ENCODE measurements at places on chromosomes 2 and 18. TPM values are rescaled to one million over a fixed set of nuclear protein-coding genes. Genes with fewer than 3 reads are reported as not detected.

The RAB17 gene
- total RNA-seq, result 52.2 TPM

The C18orf54 gene
- 10.5 TPM for total RNA-seq

The GULP1 gene
- total RNA-seq, result 23.1 TPM

The CEP192 gene
- total RNA-seq, result 32.6 TPM

The CD226 gene
- total RNA-seq, result 0.69 TPM

The TCF23 gene
- total RNA-seq, result not detected

The C2orf74 gene
- 16.8 TPM for total RNA-seq

The DPP4 gene
- 23.3 TPM for total RNA-seq

The ANKRD36C gene
- 17.6 TPM for total RNA-seq

The OR6B2 gene
- total RNA-seq, result not detected

The EFR3B gene
- 4.6 TPM for total RNA-seq

The RND3 gene
- total RNA-seq, result 145 TPM

The SAG gene
- not detected for total RNA-seq

The DSC2 gene
- 4.8 TPM for total RNA-seq

The VWC2L gene
- not detected for total RNA-seq

The LRATD1 gene
- 35.4 TPM for total RNA-seq

The MC5R gene
- not detected for total RNA-seq

The SLC16A14 gene
- 12.4 TPM for total RNA-seq

The GDF7 gene
- not detected for total RNA-seq

The SLC4A5 gene
- total RNA-seq, result 0.40 TPM

The C2orf72 gene
- 0.40 TPM for total RNA-seq

The SS18 gene
- 70.1 TPM for total RNA-seq

The CCDC148 gene
- 0.46 TPM for total RNA-seq

The SCYGR3 gene
- not detected for total RNA-seq

The TEKT4 gene
- not detected for total RNA-seq

The PROC gene
- 0.58 TPM for total RNA-seq

The CD207 gene
- not detected for total RNA-seq

The KCNS3 gene
- 7.9 TPM for total RNA-seq

The PDE11A gene
- total RNA-seq, result 0.23 TPM

The ABHD3 gene
- total RNA-seq, result 17.9 TPM
